Calu3 (cell line): ENCODE measurements at places on chromosomes 12 and 14. TPM values are rescaled to one million over a fixed set of nuclear protein-coding genes. Genes with fewer than 3 reads are reported as not detected.

The ANKS1B gene
- total RNA-seq, result 1.5 and 1.7 TPM in 2 replicates

The ZFHX2 gene
- total RNA-seq, result 3.7 TPM in 2 replicates

The DLK1 gene
- total RNA-seq, result not detected in 2 replicates

The KRT77 gene
- total RNA-seq, result not detected in 2 replicates

The DAO gene
- total RNA-seq, result not detected in 2 replicates

The KRT74 gene
- total RNA-seq, result not detected in 2 replicates

The C14orf132 gene
- 1.3 and 2.6 TPM in 2 replicates for total RNA-seq

The RHEBL1 gene
- 2.0 and 2.6 TPM in 2 replicates for total RNA-seq

The AQP2 gene
- total RNA-seq, result not detected in 2 replicates

The CMA1 gene
- not detected in 2 replicates for total RNA-seq

The OVCH1 gene
- total RNA-seq, result not detected in 2 replicates

The RAB3IP gene
- total RNA-seq, result 101 TPM in 2 replicates

The TAS2R43 gene
- total RNA-seq, result 1.7 and 1.8 TPM in 2 replicates

The PRKAB1 gene
- total RNA-seq, result 73.5 and 82.7 TPM in 2 replicates

The BCL2L2 gene
- 19.0 and 21.3 TPM in 2 replicates for total RNA-seq

The TSHR gene
- not detected in 2 replicates for total RNA-seq

The SCNN1A gene
- 36.5 and 53.5 TPM in 2 replicates for total RNA-seq

The CISTR gene
- total RNA-seq, result not detected in 2 replicates

The ERP27 gene
- total RNA-seq, result 0.17 and 2.3 TPM in 2 replicates

The RAD51B gene
- 24.7 and 33.0 TPM in 2 replicates for total RNA-seq

The TCL1B gene
- not detected in 2 replicates for total RNA-seq

The RGS6 gene
- total RNA-seq, result not detected in 2 replicates

The FGF23 gene
- total RNA-seq, result not detected in 2 replicates

The DDN gene
- 0.12 and 0.21 TPM in 2 replicates for total RNA-seq

The SEL1L gene
- 95.4 and 100 TPM in 2 replicates for total RNA-seq

The PHETA1 gene
- total RNA-seq, result 20.7 and 28.5 TPM in 2 replicates

The EML5 gene
- total RNA-seq, result 0.52 and 0.78 TPM in 2 replicates

The PLXNC1 gene
- 1.3 and 2.3 TPM in 2 replicates for total RNA-seq

The DPPA3 gene
- total RNA-seq, result not detected in 2 replicates

The ADGRD1 gene
- not detected in 2 replicates for total RNA-seq

The TMEM253 gene
- 0.24 TPM in 1 of 2 replicates, not detected in the other for total RNA-seq

The STAT2 gene
- 127 and 214 TPM in 2 replicates for total RNA-seq

The C12orf56 gene
- total RNA-seq, result 3.8 and 4.7 TPM in 2 replicates

The VPS33A gene
- 18.9 and 22.9 TPM in 2 replicates for total RNA-seq

The NGB gene
- total RNA-seq, result not detected in 2 replicates

The KRT71 gene
- not detected in 2 replicates for total RNA-seq

The EIF2S3B gene
- 4.8 and 5.7 TPM in 2 replicates for total RNA-seq

The MMP14 gene
- 7.8 and 10.5 TPM in 2 replicates for total RNA-seq

The BCL11B gene
- total RNA-seq, result 0.24 and 0.59 TPM in 2 replicates

The DIO2 gene
- total RNA-seq, result 0.05 and 0.38 TPM in 2 replicates

The LUM gene
- 0.31 TPM in 1 of 2 replicates, not detected in the other for total RNA-seq

The IL23A gene
- total RNA-seq, result 1.8 and 2.9 TPM in 2 replicates

The CIROP gene
- not detected in 2 replicates for total RNA-seq
